ENCODE measurements at places on chromosomes 16 and 17.

- DNase-seq: no peak
These were observed 19.0 kb upstream of the OSGIN1 start for GRCh38 chr16:83933885-83934683.

DNA sequence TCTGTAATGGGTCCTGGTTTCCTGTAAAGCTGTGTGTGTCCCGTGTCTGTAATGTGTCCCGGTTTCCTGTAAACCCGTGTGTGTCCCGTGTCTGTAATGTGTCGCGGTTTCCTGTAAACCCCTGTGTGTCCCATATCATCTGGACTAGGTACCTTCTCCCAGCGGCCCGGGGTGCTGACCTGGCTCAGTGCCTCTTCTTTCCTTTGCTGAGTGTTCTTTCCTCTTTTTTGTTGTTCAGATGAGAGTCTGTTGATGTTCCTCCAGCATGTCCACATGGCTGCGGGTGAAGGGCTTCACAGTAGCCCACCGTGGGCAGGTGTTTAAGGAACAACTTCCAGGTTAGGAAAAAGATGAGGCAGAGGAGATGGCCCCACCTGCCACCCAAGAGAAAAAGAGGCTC lies 46.6 kb upstream of the GNG13 start:
- DNase-seq: no peak

GRCh38 chr17:3843935-3844516 lies 2.0 kb downstream of the NCBP3 start:
- DNase-seq: no peak

DNA sequence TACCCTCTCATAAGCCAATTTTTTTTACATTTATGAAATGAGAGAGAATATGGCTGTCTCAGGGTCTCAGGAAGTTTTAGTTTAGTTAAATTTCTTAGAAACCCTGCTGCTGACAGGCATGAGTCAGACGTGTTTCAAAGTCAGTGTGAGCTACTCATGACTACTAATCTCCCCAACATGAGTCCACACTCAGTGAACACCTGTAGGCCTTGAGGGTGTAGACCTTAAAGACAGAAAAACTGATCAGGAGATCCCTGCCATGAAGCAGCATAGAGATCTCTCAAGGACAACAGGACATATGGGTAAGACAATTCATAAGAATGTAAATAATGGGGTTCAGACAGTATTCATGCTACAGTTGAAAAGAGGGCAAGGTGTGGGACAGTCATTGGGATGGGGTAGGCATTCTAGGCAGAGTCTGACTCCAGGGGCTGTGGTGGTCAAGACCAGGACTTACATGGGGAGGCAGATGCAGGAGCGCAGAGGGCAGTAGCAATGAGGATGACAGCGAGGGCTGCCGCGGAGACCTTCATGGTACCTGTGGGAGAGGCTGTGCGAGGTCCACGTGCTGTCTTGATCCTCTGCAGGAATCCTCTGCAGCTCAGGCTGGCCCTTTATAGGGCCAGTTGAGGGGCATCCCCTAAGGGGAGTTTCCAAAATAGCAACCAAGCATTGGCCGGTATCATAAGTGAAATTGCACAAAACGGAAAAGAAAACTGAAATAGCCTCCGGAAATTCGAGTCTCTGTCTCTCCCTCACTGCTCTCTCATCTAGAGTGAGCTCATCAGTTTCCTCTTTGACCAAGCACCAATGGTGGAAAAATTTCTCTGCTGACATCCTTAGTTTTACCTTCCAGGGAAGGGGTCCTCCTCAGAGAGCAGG lies at the start of gene CCL5:
Gene CCL5 (minus strand): TSS at position 588 of the 882 bp plus-strand sequence.
- no peak for DNase-seq

GRCh38 chr17:49575679-49576087 lies at the start of gene NXPH3:
TSS of gene NXPH3 (plus strand) at chr17:49575871. CDS start at chr17:49576220, 349 bp downstream.
- DNase-seq: no peak

- no peak for DNase-seq
These were observed 22.0 kb upstream of the MRPS23 start for GRCh38 chr17:57871863-57872262.

GRCh38 chr16:80804526-80805383 lies at the start of gene CDYL2:
TSS of gene CDYL2 (minus strand) at chr16:80804598. CDS start at chr16:80804173, 425 bp downstream.
- DNase-seq: no peak

DNA sequence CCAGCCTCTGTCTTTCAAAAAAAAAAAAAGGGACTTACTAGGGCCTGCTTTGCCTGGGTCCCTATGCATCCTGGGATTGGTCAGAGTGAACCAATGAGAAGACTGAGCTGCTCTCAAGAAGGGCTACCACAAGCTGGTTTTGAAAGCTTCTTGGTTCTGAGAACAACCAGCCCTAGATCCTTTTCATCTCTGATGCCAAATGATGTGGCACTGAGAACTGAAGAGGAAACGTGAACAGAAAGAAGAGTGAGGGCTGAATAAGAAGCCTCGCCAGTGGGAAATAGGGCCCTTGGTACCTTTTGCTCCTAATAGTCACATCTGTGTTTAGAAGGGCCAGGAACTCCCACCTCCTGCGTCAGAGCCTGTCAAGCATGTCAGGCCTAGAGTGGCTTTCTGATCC lies 10.7 kb downstream of the TACO1 start:
- no peak for DNase-seq

GRCh38 chr16:3673676-3674377 lies 19.3 kb downstream of the DNASE1 start:
- no peak for DNase-seq

GRCh38 chr17:4507361-4508111 lies 8.9 kb downstream of the SPNS2 start:
- no peak for DNase-seq

- no peak for DNase-seq
These were observed 49.5 kb upstream of the CMIP start for GRCh38 chr16:81394966-81395655.

- DNase-seq: no peak
These were observed 50.5 kb upstream of the HAPSTR1 start for GRCh38 chr16:9040800-9041412.

Measured in D721Med (cell line).